ENCODE measurements at places on chromosomes 5 and 9.

DNA sequence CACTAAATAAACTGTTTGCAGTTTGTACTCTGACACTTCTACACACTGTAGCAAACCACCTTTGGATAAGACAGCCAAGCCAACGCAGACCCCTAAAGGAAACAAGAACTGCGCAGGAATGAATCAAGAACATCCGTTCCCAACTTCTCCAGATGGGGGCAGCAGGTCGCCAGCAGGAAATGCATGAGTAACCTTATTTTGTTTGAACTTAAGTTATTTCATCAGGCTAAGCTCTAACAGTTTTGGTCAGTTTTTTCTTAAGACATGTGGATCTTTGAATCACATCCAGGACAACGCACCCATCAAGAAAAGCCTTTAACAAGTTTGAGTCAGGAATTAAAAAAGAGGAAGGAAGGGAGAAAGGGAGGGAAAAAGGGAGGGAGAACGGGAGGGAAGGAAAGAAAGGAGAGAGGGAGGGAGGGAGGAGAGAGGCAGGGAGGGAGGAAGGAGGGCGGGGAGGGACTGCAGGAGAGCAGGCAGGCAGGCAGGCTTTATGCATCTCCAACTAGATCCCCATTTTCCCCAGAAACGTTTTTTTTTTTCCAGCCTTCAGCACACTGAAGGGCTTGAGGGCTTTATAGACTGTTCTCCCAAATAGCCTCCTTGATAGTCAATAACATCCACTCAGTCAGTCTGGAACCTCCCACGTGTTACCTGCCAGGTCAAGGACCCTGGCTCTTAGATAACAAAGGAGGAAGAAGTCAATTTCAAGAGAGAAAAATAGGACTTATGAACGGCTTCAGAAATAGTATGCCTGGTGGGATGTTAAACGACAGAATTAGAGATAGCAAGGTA lies 22.2 kb downstream of the BHMT start:
- DNase-seq, result no peak

DNA sequence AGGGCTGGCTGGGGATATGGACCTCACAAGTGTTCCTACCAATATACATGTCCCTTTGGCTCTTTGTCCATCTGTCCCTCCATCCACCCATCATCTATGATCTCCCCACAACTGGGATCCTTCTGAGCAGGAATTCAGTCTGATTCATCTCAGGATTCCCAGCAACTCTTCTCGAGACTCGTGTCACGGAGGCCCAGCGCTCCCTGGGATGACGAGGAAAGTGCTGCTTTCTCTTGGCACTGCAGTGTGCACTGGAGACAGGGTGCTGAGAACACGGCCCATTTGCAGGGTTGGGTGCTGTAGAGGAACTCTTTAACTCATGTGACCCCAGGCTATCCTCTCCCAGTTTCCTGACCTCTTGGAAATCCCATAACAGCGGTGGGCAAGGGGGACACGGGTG lies 72.9 kb downstream of the ANGPTL2 start:
- DNase-seq, result no peak

GRCh38 chr5:109908366-109908765 lies 218.6 kb downstream of the MAN2A1 start:
- no peak for DNase-seq

DNA sequence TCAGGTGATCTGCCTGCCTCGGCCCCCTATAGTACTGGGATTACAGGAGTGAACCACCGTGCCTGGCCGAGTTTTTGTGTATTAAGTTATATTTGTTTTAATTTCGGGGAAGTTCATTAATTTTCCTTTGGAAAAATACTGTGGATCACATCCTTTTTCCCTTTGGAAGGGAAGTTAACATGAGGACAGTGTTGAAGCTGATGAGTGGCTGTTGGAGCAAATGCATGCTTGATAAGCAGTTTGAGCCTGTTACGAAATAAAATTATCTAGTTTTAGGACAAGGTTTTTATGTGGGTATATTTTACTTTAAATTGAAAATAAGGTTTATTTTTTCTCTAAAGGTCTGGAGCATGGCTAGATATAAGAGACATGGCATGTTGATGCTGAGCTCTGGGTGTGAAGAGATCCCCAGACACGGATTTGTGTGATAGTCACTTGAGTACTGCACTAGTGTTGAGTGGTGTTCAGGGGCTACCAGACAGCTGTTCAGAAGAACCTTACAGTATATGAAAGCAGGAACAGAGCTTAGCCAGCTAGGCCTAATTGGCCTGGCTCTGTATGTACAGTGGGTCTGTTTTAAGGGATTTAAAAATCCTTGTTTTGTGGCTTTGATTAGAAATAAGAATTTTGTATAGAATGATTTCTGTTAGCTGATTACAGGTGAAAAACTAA lies 17.4 kb downstream of the LMNB1 start:
- no peak for DNase-seq

GRCh38 chr9:94149696-94150095 lies 65.4 kb downstream of the PTPDC1 start:
- no peak for DNase-seq

GRCh38 chr5:141876628-141877355 lies 1.4 kb downstream of the PCDH1 start:
- DNase-seq, result no peak

GRCh38 chr5:107814183-107814827 lies 143.6 kb upstream of the EFNA5 start:
- no peak for DNase-seq

GRCh38 chr5:76494201-76494600 lies 91.1 kb downstream of the IQGAP2 start:
- DNase-seq, result no peak

DNA sequence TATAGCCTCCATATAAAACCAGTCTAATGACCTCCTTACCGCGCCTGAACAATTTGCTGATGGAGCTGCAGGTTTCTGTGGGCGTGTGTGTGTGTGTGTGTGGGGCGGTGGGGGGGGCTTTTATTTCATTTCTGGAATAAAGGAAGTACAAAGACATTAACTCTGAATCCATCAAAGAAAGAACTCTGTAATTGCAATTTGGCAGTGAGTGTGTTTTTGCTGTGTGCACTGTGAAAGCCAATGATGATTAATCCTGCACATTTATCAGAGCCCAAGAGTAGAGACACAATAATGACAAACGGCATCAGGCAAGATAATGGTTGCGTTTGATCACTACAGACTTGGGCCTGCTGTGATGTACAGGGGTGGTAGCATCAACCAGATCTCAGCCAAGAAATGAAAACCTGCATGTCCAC lies 29.3 kb upstream of the NDFIP1 start:
- DNase-seq, result no peak

GRCh38 chr9:74711341-74711740 lies 176.4 kb downstream of the TRPM6 start:
- no peak for DNase-seq

- no peak for DNase-seq
Observed at GRCh38 chr5:67334373-67334772, 137.8 kb upstream of the CD180 start.

- DNase-seq, result no peak
Observed at GRCh38 chr5:149323210-149323609, 22.1 kb upstream of the GRPEL2 start.

DNA sequence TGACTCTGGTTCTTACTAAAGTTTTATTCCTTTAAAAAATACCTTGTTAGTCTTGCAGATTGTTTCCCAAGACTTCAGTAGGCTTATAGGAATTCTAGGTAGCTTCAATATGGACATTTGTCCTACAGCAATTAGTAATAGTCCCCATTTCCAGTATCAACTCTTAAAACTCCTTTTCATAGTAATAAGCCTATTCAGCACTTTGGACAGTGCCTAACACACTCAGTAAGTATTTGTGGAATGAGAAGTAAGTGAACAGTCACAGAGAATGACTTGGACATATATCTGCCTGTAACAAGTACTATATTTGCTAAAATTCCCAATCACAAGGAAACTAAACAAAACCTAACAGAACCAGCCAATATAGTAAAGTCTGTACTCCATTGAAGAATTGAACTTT lies 1291.8 kb upstream of the DMAC1 start:
- DNase-seq, result no peak

- DNase-seq, result peak; percentile 10
Observed at GRCh38 chr9:17063535-17064135, 71.2 kb upstream of the CNTLN start.

GRCh38 chr5:140557136-140557805 lies at the start of gene SRA1:
SRA1 (minus strand) TSS chr5:140557473; CDS start chr5:140557452, 21 bp downstream.
- peak; percentile 91 for DNase-seq

DNA sequence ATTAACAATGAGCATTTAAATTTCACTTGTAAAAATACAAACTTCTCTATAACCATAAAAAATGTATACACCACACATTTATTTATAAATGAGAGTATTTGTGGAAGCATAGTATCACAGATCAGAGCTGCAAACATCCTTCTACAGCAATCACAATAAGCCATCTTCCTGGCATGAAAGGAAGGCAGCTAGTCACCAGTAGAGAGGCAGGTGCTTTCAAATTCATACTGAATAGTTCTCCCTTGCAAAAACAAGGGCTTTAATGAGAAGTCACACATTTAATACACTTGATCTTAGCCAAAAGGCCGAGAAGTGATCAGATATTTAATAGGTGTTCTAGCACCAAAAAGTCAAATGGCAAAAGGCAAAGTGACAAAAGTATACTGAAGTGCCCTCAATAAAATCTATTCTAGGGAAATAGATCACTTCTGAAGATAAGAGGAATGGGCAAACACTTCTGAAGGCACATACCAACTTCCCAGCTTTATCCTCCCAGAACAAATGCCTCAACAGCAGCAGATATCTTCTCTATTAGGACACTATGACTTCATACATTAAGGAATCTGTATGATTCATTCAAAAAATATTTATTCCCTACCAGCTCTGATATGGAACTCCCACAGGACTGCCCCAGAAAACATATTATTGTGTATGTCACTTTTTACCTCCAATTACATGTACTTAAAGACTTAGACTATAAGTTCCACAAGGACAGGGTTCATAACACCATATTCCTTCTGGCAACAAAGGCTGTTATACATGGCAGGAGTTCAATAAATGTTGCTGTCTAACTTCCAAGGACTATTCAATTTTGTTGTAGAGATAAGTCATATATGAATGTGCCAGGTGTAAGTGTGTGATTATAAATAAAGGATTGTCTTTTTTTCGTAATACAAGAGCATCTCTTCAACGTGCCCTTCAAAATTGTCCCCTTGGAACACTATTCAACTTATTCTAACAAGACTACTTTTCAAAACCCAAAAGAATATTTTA lies 31.7 kb downstream of the MAPKAP1 start:
- no peak for DNase-seq

GRCh38 chr9:137112564-137113384 lies 1.8 kb downstream of the DPP7 start:
- DNase-seq, result no peak

- DNase-seq, result no peak
Observed at GRCh38 chr5:111259636-111260035, 35.5 kb downstream of the CAMK4 start.

DNA sequence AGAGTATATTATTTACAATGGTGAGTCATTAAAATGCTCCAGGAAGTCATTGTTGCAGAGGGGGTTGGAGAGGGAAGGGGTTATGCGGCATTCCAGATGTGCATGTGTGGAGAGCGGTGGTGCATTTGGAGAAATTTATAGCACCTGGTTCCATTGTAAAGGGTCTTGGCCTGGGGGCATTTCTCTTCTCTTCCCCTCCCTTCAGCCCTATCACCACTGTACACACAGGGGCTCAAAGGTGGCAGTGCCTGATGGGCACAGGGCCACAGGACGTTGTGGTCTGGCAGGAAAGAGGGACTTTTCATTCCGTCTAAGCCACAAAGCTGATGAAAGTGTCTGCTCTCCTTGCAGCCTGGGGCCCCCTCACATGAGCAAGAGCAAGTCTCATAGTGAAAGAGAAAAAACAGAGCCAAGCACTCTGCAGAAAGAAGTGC lies 442.4 kb upstream of the ZNF462 start:
- DNase-seq, result peak; percentile 8

- DNase-seq, result no peak
Observed at GRCh38 chr5:151534350-151534749, 56.8 kb downstream of the FAT2 start.

GRCh38 chr5:147893820-147894219 lies 12.5 kb downstream of the C5orf46 start:
- DNase-seq, result no peak

GRCh38 chr9:85995599-85995998 lies 54.7 kb downstream of the NAA35 start:
- no peak for DNase-seq

DNA sequence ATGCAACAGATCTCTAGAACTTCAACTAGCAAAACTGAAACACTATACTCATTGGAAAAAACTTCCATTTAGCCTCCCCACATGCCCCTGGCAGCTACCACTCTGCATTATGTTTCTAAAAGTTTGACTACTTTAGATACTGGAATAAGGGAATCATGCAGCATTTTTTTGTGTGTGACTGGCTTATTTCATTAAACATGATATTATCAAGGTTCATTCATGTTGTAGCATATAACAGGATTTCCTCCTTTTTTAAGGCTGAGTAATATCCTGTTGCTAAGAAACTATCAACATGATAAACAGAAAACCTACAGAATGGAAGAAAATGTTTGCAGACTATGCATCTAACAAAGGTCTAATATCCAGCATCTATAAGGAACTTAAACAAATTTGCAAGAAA lies 597.9 kb downstream of the DMRTA1 start:
- no peak for DNase-seq

GRCh38 chr5:170518277-170518676 lies 14.5 kb downstream of the KCNIP1 start:
- no peak for DNase-seq

DNA sequence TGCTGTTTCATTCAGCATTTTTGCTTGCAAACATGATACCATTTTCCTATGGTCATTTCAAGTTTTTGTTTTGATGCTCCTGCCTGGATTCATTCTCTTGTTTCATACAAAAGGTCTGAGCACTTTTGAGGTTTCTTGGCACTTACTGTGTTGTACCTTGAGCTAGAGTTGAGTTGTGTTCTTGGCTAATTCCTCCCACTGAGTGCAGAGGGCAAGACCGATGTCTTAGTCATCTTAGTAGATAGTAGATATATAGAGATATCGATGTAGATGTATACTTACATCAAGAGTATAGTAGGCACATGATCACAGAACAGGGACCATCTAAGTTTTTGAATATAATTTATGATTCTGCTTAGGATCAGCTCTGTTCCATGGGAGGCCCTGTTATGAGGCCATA lies 366.6 kb downstream of the OSTF1 start:
- no peak for DNase-seq
